SK-N-MC (cell line): ENCODE measurements at places on chromosomes 5 and 9.

- DNase-seq, result no peak
Measured at GRCh38 chr5:169668732-169669131, 31.7 kb downstream of the DOCK2 start.

DNA sequence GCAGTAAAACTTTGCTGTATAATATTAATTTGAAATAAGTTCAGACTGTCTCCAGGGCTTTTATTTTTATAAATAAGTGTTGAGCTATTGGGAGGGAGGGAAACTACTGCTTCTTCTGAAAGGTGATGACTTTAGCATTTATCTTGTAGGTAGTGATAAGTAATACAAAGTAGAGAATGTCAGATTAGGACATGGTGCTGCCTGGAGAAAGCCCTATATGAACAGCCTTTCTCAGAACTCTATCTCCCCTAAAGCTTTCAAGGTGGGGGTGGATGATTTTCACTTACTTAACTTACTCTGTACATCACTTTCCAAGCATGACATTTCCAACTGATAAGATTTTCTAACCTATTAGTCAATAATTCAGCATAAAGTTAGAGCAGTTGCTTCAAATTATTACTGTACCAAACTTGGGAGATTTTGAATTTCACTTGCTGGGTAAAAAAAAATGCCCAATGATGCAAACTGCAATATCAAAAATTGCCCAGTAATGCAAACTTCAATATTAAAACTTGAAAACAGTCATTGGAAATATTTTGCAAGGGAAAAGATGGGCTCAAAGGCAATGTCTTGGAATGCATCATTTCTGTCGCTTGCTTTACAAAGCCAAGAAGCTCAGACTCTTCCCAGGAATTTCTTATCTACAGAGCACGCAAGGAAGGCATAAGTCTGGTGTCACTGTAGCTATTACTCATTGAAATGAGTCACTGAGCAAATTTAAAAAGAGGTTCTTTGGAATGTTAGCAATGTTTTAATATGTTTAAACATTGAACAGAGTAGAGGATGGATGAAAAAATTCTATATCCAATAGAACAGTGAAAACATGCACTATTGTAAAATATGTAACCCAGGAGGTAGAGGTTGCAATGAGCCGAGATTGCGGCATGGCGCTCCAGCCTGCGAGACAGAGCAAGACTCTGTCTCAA, 569.5 kb downstream of the PSAT1 start:
- no peak for DNase-seq

DNA sequence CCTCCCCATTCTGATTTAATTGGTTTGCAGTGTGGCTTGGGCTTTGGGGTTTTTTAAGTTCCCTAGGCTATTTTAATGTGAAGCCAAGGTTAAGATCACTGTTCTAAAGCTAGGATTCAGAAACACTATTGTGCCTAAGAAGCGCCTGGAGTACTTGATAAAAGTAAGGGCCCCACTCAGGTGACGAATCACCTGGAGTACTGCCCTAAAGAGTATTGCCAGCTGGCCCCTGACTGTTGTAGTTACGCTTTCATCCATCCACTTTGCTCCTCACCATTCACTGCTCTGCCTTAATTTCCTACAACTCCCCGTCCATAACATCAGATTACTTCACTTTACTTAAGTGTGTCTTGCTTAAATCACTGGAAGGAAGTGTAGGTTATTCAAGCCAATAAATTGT, 119.3 kb downstream of the CD180 start:
- no peak for DNase-seq

DNA sequence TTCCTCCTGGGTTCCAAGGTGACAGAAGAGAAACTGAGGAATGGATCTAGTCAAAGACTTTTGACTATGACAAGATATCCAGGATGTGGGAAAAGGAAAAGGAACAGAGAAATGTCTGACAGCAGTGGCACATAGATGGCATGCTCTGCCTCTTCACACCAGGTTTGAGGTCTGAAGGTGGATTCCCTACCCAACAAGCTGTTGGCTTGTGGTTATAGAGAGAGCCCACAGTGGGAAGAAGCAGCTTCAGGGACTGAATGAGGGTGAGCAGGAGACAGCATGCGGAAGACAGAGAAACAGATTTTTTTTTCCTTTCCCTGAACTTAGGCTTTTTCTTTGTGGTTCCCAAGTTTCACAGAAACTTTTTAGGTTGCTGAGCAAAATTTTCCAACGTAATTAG, 20.6 kb downstream of the IFNW1 start:
- no peak for DNase-seq

GRCh38 chr5:162762119-162762518, 675.3 kb upstream of the CCNG1 start:
- no peak for DNase-seq
